ENCODE measurements at places on chromosomes 3 and 15. TPM values are rescaled to one million over a fixed set of nuclear protein-coding genes. Genes with fewer than 3 reads are reported as not detected.

DNA sequence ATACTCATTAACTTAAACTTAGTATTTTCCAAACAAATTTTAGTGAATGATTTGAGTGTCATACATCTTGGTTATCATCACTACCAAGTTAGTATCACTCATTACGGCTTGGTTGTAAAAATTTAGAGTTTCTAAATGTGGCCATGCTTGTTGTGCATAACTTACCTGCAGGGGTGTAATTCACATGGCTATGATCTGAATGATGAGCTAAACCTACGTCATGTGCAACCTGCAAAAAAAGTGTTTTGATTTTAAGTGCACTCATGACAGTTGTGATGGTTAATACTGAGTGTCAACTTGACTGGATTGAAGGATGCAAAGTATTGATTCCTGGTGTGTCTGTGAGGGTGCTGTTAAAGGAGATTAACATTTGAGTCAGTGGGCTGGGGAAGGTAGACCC, 17.6 kb upstream of the CLDN16 start:
- DNase-seq, result no peak

GRCh38 chr15:100926258-100926657, 7.1 kb downstream of the LRRK1 start:
- DNase-seq, result no peak

Gene PPP1R14D
- total RNA-seq, result not detected

Gene DAPK2
- total RNA-seq, result 1.3 TPM

- peak; percentile 19 for DNase-seq
Observed at GRCh38 chr3:99645277-99646106, 7.1 kb downstream of the COL8A1 start.

Gene CCRL2
- total RNA-seq, result not detected

DNA sequence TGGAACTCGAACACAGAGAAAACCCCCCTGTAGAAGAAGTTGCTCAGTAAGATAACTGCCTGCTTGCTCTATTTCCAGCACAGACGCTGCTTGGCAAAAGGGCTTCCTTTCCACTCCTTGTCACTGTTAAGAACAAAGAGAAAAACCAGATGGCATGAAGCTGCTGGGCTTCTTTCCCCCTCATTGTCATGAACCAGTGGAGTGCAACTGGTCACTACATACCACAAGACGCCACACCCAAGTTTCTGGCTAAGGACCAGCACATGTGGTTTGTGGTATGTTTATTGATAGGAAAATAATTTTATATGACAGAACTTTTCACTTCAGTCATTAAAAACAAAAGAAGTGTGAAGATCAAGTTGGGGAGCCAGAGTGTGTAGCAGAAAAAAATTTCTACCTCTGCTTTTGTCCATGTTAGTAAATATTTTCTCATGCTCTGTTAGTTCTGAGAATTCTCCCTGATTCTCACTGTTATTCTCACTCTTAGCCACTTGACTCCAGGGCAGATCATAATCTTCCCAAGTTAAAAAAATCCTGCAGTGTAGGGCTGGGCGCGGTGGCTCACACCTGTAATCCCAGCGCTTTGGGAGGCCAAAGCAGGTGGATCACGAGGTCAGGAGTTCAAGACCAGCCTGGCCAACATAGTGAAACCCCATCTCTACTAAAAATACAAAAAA, 37.9 kb downstream of the CLK3 start:
- DNase-seq, result peak; percentile 71

GRCh38 chr3:113847664-113848461, 9.3 kb downstream of the GRAMD1C start:
- DNase-seq, result no peak

GRCh38 chr3:94414418-94414817, 351.6 kb downstream of the NSUN3 start:
- no peak for DNase-seq

- no peak for DNase-seq
Observed at GRCh38 chr15:26806151-26806550, 33.3 kb upstream of the GABRB3 start.

Gene ARHGAP11A
- total RNA-seq, result 18.0 TPM

- DNase-seq, result no peak
Observed at GRCh38 chr3:46102059-46102779, 74.9 kb upstream of the XCR1 start.

Gene WDR72
- not detected for total RNA-seq

Gene LDHAL6B
- total RNA-seq, result not detected

Gene PDE12
- 8.8 TPM for total RNA-seq

GRCh38 chr3:72995337-72995736, 1.3 kb upstream of the PPP4R2 start:
- DNase-seq, result no peak

Gene CAV3
- total RNA-seq, result not detected

DNA sequence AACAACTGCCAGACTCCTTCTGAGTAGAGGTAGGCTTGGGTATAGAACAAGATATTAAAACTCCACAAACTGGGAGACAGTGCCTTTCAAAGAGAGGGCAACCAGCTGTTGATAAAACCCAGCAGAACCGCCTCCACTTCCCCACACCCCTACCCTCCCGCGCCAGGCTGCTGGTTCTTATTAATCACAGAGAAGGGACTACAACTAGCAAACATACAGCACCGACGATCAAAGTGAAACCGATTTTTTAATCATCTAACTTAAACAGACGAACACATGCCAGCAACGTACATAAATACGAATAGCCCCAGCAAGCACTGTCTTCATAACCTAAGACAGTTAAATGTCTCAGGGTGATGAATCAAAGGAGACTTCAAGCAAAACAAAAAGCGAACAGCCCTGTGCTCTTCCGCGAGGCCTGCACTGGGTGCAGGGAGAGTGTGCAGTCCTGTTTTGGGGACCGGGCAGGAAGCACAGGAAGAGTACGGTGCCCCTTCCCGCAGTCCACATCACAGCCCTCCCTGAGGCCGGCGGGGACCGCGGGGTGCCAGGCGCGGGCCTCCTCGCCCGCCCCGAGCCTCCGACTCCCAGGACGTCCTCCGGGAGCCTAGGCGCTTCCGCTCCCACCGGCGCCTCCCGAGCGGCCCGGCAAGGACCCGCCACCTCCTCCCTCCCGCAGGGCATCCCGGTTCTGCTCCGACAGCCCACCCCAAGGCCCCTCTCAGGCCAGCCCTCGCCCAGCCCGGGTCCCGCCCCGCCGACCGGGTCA, 75.1 kb upstream of the VGLL4 start:
- peak; percentile 54 for DNase-seq

GRCh38 chr3:187063286-187064121, 75.8 kb downstream of the RPL39L start:
- no peak for DNase-seq

DNA sequence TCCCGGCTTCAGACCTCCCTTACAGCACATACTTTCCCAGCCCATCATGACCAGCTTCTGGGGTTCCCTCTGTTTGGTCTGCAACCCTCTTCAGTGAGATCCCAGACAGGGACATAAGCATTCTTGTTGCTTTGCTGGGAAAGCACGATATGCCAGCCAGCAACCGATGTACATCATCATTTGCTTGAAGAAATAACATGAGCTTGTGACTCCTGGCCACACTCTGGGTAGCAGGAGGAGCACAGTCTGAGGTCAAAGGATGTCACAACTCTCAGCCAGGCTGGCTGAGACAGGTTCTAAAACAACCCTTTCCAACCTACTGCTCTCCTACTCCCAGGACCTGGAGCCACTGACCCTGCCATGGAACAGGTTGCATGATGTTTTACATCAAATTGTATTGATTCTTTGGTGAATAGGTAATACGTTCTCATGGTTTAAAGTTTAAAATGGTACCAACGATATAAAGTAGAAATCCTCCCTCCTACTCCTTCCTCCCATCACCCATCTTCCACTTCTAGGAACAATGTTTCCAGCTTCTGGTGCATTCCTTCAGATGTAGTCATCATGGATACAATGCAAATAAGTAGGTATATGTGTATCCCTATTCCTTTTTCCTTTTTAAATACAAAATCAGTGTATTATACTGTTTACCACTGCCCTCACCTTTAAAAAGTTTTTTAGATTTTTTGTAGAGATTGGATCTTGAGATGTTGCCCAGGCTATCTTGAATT, 190.3 kb downstream of the OPA1 start:
- no peak for DNase-seq

DNA sequence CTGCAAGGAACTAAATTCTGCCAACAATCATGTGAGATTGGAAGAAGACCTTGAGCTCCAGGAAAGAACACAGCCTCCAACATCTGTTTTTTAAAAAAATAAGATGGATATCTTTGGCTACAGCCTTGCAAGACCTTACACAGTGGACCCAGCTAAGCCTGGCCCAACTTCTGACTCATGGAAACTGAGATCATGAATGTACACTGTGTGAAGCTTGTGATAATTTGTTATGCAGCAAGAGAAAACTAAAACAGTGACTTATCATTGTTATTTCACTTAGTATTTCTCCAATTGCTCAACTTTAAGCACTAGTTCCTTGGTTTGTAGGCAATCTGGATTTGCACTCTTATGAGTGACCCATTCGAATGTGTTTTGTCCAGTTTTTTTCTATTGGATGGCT, 29.3 kb downstream of the SHQ1 start:
- DNase-seq, result peak; percentile 30

Gene CPNE9
- not detected for total RNA-seq

Gene ZNF717
- total RNA-seq, result not detected

Gene IQCH
- total RNA-seq, result 2.2 TPM

DNA sequence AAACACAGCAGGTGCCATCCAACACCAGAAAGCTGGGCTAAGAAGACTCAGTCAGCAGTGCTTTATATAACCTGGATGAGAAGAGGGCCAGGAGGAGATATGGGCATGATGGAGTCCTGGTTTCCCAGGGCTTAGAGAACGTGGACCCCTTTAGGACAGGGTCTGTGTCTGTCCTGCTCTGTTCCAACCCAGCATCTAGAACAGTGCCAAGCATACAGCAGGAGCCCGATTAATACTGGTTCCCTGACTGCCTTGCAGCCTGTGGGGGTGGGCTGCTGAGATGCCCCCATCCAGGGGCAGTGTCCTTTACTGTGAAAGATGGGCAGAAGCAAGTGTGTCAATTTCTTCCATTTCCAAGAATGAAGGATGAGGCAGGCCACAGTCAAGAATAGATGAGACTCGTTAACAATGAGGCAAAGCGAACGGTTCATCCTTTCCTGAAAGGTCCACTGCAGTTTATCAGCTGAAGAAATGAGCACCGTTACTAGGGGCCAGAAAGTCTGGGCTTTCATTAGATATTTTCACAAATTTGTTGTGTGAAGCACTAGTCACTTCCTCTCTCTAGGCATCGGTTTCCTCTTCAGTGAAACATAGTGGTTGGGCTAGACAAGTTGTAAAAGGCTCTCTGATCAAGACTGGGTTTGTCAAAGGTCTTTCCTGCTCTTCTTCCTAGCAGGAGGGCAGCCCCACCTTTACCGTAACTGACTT, 72.0 kb upstream of the HERC1 start:
- DNase-seq, result no peak

GRCh38 chr3:123817413-123817812, 66.7 kb downstream of the MYLK start:
- DNase-seq, result peak; percentile 45

DNA sequence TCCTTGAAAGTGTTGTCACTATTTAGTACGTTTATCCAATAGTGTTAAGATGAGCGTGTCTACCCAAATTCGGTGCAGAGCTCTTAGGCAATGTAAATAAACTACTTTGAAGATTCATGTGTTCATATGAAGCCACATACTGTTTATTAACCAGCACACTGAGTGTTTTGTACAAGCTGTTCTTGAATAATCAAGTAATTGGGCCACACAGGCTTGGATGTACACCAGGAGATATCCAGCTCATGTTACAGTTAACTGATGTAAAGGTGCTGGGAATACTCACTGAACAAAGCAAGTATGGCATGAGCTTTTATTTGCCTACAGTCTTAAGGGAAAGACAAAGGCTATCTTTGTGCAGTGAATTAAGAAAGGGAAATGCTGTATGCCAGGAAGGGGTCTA, 632 bp upstream of the DHX36 start:
- no peak for DNase-seq

Gene IL17RE
- total RNA-seq, result not detected

DNA sequence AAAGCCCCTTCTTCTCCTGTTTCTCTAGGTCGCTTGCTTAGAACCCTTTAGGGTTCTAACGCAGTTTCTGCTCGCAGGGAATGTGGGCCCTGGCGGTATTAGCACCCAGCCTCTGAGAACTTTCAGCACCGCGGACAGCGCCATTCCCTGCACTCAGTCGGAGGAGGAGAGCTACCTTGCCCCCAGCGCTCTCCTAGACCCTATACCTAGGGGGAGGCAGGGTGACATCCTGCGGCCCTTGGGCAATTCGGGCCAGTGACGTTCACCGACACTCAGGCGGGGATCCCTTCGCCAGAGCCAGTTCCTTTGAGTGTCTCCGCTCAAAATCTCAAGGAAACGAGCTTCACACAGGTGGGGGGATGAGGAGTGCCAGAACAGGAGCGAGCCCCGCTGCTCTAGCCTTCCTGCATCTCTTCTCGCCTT, 1.3 kb downstream of the SLC7A14 start:
- peak; percentile 50 for DNase-seq

Gene ACSBG1
- total RNA-seq, result not detected

DNA sequence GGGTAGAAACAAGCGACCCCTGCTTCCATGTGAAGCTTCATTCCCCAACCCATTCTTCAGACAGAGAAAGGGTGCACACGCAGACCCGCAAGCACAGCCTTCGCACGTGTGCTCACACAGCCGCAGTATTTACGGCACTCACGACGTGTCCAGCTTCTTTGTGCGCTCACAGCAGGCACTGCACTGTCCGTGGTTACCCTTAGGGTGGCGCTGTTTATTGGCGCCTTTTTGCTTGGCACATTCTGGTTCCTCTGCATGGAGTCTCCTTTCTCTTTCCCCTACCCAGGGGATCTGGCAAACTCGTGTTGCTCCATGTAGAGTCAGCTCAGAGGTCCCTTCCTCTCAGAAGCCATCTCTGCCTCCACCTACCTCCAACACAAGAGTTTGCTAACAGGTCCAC, 115.1 kb downstream of the SLCO3A1 start:
- DNase-seq, result no peak

Measured in MG63 (cell line).